ENCODE measurements at places on chromosomes 3 and 15. TPM values are rescaled to one million over a fixed set of nuclear protein-coding genes. Genes with fewer than 3 reads are reported as not detected.

GRCh38 chr3:112587336-112587735, 25.5 kb downstream of the SLC35A5 start:
- H3K36me3 ChIP-seq = peaks cover 4% of the 10 kb centered on the region
- H3K27ac ChIP-seq = no peak overlapping the region
- H3K4me3 ChIP-seq = no peak overlapping the region
- H3K4me1 ChIP-seq = no peaks in the 10 kb centered on the region
- H3K27me3 ChIP-seq = no peaks in the 10 kb centered on the region

DNA sequence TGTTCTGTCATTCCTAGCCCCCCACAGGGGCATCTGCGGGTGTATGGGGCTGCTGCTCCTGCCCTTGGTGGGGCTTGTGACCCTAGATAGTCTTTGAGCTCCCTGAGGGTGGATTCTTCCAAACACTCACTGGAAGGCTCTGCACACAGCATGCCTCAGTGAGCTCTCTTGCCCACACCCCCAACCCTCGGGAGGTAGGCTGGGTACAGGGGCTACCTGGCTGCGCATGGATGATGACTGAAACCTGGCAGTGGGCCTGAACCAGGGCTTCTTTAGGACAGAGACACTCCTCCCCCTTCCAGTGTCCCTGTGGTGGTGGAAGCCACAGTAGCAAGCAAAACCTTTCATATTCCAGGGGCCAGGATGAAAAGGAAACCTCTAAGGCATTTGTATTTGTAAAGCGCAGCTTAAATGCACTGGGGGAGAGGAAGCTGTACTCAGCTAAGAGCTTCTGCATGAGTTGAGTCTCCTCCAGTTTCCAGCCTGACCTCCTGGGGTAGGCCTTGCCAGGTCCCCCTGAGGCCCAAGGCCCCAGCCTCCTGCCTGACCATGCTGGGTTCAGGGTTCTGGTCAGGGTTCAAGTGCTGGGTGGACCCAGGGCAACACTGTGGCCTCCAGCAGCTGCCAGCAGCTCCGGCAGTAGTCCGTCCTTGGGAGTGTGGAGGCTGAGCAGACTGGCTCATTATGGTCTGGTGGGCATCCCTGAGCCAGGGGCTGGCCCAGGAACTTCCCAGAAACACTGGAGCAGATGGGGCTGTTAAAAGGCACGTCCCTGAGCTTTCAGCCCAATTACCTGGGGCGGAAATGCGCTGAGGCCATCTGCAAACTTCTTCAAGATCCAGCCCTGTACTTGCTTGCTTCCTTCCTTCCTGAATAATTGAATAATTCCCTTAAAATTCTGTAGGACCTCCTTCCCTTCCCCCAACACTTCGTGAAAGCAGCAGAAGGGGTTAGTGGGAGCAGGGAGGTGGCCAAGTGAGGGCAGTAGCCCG, 89.7 kb downstream of the HMG20A start:
- no peaks in the 10 kb centered on the region for H3K27me3 ChIP-seq
- no peaks in the 10 kb centered on the region for H3K36me3 ChIP-seq
- no peak overlapping the region for H3K4me3 ChIP-seq
- H3K27ac ChIP-seq = no peak overlapping the region

DNA sequence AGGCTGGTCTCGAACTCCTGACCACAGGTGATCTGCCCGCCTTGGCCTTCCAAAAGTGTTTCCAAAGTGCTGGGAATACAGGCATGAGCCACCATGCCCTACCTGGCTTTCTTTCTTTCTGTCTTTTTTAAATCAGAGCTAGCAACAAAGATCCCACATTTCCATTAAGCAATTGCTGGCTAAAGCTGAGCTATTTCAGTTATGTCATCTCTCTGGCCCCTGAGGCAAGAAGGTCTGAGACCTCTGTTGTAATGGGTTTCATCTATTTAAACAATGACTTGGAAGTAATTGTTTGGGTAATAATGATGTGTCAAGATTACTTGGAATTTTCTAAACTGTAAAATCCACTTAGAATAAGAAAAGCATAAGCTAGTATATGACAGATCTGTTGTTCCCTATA, 30.2 kb upstream of the CRBN start:
- H3K4me3 ChIP-seq = no peak overlapping the region
- DNase-seq = no peak

GRCh38 chr15:68188647-68189046, 16.5 kb downstream of the CALML4 start:
- peaks cover 17% of the 10 kb centered on the region for H3K4me1 ChIP-seq
- no peak overlapping the region for H3K4me3 ChIP-seq

The IMPG2 gene
- 0.28 TPM for total RNA-seq

The AGBL1 gene
- 0.23 TPM for total RNA-seq

The SERINC4 gene
- total RNA-seq = not detected

The PRSS50 gene
- total RNA-seq = 0.80 TPM
